ENCODE measurements at places on chromosomes 7 and 10.
A peak's percentile ranks its signal among the peaks of the same experiment; 100 is the strongest.

GRCh38 chr10:21207852-21208646, 310.9 kb upstream of the NEBL start:
- DNase-seq, result no peak

DNA sequence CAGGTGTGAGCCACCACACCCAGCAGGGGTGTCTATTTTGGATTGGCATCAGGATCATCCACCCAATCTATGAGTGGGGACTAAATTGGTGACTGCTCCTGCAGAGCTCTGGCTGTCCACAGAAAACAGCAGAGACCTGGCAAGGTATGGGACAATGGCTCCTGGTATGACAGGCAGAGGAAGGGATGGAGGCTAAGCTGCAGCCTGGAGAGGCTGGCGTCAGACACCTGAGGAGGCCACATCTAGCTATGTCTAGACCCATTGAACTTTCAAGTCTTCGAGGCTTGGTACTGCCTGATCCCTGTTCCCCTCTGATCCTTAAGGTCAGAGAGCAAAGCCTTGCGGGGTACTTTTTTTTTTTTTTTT, 3.2 kb upstream of the SERPINE1 start:
- DNase-seq, result no peak

DNA sequence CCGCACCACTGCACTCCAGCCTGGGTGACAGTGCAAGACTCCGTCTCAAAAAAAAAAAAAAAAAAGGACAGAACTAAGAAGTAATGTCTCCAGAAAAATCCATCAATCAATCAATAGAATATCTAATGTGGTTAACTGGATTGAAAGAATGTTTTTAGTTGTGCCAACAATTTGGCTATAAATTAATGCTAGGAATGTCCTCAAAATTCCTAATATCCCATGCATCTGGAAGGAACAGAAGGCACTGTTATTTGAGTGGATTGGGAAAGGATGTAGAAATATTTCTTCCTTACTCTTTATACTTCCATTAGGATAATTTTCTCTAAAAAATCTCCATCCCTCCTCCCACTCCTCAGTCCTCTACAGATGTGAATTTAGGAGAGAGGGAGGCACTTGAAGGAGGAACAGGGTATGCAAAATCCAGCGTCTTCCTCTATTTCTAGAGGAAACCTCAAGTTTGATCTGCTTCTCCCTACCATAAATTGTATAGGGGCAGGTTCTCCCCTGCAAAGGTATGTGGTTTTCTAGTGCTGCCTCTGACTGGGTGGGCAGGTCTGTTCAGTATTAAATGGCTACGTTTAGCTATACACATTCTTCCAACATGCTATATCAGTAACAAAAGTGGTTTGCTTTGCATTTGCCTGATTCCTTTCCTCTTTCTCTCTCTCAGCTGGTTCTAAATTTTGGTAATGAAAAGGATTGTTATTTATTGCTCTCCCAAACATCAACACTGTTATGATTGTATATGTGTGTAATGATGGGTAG, 54.1 kb downstream of the RNLS start:
- DNase-seq, result peak; percentile 48

DNA sequence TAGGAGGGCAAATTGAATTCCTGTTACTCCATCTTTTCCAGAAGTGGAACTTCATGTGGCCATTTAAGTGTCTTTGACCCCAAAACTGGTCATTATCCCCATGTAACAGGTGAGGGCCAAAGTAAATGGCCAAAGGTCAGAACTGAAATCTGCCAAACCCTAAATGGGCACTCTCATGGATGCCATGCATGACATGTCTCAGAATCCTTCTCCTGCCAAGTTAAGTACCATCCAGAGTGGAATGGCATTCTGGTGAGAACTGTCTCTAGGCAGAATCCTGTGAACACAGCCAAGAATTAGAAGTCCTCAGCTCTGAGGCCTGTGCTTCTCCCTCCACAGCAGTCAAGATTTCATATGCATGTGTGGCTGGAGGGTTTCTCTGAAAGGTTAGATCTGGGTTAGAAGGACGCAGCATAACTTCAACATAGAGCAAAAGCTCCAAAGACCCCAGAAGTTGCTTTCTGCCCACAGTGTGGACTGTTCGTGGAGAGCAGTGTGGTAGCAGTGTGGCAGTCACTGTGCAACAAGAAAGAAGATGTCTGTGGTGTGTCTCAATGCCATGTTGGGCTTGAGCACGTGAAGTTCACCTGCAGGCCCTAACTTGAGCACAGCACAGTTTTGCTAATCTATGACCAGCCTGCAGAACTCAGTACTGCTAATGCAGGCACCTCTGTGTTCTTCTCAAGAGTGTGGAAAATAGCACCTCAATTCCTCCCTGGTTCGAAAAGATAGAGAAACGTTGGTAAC, 121.3 kb downstream of the ADCY1 start:
- no peak for DNase-seq

GRCh38 chr7:145848691-145849090, 267.9 kb upstream of the CNTNAP2 start:
- DNase-seq, result no peak

- peak; percentile 36 for DNase-seq
Measured at GRCh38 chr7:52540041-52540440, 495.4 kb upstream of the POM121L12 start.

GRCh38 chr10:132369636-132370185, 27.3 kb upstream of the PWWP2B start:
- no peak for DNase-seq

DNA sequence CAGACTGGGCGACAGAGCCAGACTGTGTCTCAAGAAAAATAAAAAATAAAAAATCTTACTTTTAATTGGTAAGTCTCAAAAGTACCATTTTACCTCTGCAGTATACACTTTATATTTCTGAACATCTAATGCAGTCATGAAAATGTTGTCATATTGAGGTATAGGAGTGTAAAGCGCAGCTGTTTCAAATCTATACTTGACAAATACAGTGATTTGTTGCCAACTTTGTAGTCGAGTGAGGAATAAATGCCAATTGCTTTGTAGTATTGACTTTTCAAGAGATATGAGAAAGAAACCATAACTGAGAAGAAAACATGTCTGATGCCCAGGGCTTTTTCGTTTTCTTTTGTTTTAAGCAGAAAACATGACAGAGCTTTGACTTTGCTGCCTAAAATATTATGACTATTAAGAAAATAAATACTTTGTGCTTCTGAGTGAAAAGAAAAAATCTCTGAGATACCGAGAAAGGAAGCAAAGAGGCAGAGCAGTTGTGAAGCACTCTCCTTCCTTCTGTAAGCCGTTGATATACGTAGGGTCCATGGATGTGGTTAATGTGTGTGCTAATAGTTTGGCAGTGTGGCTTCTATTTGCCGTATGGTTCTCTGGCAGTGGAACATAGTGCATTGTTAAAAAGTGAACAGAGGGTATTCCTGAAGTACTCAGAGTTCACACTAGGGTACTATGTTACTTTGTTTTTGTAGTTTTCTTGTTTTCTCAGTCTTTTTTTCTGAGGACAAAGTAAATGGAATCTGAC, 38.2 kb downstream of the AVL9 start:
- no peak for DNase-seq

GRCh38 chr7:96547371-96547811, 162.3 kb downstream of the SEM1 start:
- no peak for DNase-seq

DNA sequence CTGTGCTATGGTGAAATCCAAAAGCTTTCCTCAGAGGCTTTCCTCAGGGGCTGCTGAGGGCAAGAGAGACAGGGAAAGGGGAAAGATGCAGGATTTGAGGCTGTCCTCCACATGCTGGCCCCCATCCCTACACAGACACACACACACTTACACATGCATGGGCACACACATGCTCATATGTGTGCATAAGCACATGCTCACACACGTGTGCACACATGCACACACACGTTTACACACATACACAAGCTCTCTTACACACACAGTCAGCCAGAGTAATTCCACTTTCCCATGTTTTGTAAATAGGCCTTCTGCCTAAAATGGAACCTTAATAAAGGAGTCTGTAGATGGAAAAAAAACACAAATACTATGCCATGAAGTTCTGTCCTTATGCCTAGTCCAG, 312.9 kb downstream of the GRID1 start:
- no peak for DNase-seq

DNA sequence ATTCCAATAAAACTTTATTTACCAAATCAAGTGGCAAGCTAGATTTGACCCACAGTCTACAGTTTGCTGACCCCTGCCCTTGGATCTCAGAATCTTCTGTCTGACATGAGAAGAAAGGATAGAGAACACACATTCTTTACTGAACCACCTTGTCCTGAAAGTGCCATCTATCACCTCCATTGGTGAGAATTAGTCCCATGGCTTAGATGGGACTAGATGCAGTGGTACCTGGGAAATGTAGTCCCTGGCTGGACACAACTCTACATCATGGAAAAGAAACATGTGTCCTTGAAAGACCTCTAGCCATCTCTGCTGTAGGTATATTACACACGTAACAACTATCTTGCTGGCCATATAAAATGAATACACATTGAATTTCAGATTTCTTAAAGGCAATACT, 336.2 kb downstream of the LHFPL3 start:
- no peak for DNase-seq

GRCh38 chr7:91357379-91357778, 93.1 kb downstream of the FZD1 start:
- DNase-seq, result no peak

DNA sequence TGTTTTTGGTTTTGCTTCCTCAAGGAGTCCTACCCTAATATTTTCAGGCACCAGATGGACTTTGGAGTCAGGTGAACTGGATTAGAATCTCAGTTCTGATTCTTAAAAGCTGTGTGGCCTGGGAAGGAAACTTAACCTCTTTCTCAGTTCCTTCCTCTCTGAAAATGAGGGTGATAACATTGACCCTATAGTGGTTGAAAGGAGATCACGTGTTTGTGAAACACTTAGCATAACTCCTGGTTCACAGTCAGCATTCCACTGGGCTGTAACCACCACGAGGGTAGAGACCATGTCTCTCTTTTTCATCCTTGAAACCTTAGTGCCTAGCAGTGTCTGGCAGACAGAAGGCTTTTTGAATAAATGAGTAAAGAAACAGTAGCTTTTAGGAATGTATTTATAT, 16.7 kb downstream of the LSMEM1 start:
- DNase-seq, result no peak

DNA sequence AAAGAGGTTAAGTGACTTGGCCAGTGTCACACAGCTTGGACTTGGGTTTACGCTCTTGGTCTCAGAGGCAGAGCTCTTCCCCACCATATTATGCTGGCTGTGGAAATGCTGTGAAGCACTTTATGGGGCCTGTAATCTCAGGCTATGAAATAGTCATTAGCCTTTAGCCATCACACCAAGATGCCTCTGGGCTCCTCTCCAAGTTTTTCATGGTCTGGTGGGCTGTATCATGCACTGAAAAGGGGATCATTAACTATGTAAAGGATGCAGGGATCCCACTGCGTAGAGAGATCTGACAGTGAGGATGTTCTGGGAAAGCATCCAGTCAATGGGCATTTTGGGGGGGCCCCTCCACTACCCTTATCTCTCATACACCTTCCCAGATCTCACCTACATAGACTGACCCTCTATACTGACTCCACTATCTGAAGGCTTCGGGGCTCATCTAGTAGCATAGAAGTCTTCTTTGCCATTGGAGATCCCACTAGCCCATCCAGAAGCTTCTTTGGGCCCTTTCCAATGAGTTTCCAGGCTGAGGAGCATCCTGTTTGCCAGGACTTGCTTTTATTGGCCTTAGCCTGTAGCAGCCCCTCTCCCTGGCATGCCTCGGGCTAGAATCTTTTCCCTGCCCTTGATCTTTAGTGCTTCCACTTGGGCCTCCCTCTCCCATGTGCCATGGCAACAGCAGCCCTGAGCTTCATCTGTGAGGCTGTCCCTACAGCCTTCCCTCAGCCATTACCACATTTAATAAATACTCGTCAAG, 19.6 kb downstream of the FRMPD2 start:
- no peak for DNase-seq

- no peak for DNase-seq
Measured at GRCh38 chr7:157985636-157986035, 602.0 kb downstream of the PTPRN2 start.

DNA sequence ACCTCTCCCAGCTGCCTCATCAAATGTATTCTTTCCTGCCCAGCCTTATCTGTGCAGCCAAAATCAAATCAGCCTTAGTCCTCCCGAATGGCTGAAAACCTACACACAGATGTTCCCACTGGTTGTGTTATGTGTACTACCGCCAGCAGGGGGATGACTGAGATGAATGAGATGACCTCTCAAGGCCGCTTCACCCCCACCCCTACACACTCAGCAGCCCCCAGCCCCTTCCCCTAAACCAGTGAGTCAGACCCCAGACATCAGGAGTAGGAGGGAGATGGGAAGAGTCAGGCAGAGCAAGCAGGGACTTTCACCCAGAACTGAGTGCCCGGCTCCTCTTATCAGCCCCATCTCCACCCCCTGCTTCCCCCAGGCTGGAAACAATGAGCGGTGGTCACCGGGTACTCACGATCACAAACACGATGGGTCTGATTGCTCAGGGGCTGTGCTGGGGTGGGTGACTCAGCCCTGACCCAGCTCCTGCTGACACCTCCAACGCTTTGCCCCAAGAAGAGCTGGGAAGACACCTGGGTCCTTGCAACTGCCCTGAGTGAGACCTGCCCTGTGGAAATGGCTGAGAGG, 6.5 kb upstream of the C10orf105 start:
- peak; percentile 56 for DNase-seq

DNA sequence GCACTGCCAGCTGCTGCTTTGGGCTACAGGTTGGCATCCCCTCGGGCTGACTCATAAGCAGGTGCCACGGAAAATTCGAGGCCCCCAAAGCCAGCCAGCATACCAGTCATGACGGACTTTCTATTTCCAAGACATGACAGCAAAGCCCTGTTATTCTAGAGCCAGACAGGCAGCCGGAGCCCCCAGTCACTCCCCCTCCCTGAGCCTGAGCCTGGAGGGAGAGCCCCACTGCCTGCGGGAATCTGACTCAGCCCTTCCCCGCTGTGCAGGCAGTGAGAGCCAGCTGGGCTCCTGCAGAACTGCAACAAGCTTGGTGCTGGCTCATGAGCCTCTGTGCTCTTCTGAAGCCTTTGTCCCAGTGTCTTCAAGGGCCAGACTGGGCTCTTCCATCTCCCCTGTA, 15.8 kb downstream of the BTBD16 start:
- DNase-seq, result peak; percentile 76

- DNase-seq, result no peak
Measured at GRCh38 chr7:41010967-41011366, 691.9 kb downstream of the INHBA start.

DNA sequence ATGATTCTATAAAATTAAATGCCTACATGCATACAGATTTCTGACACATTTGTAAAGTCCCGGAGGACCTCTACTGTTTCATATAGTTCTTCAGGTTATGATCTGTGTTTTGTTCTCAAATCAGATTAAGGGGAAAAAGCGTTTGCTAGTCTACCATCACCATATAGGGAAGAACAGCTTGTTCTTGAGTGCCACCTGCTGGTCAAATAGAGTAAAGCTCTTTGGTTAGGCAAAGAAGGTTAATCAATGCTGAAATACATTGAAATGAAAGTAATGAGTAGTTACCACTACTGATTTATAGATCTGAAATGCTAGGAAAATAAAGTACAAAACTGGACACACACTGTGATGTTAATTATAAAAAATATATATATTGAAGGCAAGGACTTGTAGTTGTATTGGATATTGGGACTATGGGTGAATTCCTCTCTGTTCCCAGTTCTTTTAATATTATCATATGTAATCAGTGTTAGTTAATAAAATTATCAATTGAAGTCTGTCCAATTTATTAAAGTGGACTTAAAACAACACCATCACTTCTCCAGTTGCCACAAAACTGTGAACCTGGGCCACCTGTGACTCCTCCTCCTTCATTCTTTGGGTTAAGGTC, 72.6 kb upstream of the PDLIM1 start:
- peak; percentile 36 for DNase-seq

GRCh38 chr7:29350351-29350750, 155.8 kb downstream of the CHN2 start:
- peak; percentile 41 for DNase-seq

- no peak for DNase-seq
Measured at GRCh38 chr10:47360419-47361040, 12.4 kb downstream of the RBP3 start.

GRCh38 chr10:8183241-8183704, 128.8 kb downstream of the GATA3 start:
- DNase-seq, result peak; percentile 87

All from astrocyte (in vitro differentiated cells and primary cell).